ENCODE measurements at places on chromosomes 6 and 20.

- DNase-seq, result no peak
- H3K36me3 ChIP-seq, result no peaks in the 10 kb centered on the region
- no peak overlapping the region for H3K4me3 ChIP-seq
- no peaks in the 10 kb centered on the region for H3K27me3 ChIP-seq
- H3K27ac ChIP-seq, result no peak overlapping the region
- H3K4me1 ChIP-seq, result peaks cover 2% of the 10 kb centered on the region
These were observed 137.5 kb downstream of the BTBD3 start for GRCh38 chr20:12055161-12055560.

GRCh38 chr6:125300992-125301434 is 754 bp downstream of the HDDC2 start:
- H3K4me3 ChIP-seq, result peak overlapping the region; percentile 93
- peak overlapping the region; percentile 90 for H3K27ac ChIP-seq
- no peak for DNase-seq

GRCh38 chr6:79543411-79543810 is 6.2 kb upstream of the LCA5 start:
- no peak for DNase-seq
- no peaks in the 10 kb centered on the region for H3K36me3 ChIP-seq
- H3K27ac ChIP-seq, result no peak overlapping the region
- H3K4me3 ChIP-seq, result no peak overlapping the region
- H3K27me3 ChIP-seq, result peaks cover 4% of the 10 kb centered on the region

GRCh38 chr6:154410619-154411072 is 54.0 kb upstream of the IPCEF1 start:
- H3K27ac ChIP-seq, result peak overlapping the region; percentile 70
- H3K4me3 ChIP-seq, result no peak overlapping the region
- peaks cover 18% of the 10 kb centered on the region for H3K4me1 ChIP-seq
- no peaks in the 10 kb centered on the region for H3K27me3 ChIP-seq

GRCh38 chr6:5260111-5260620 is 584 bp downstream of the LYRM4 start:
- peak overlapping the region; percentile 98 for H3K4me3 ChIP-seq
- H3K4me1 ChIP-seq, result peaks cover 36% of the 10 kb centered on the region

GRCh38 chr6:35703554-35703953 is 14.8 kb upstream of the FKBP5 start:
- no peak for DNase-seq
- peaks cover 9% of the 10 kb centered on the region for H3K4me1 ChIP-seq
- H3K4me3 ChIP-seq, result no peak overlapping the region
- H3K27ac ChIP-seq, result no peak overlapping the region
- H3K27me3 ChIP-seq, result no peaks in the 10 kb centered on the region
- peaks cover 7% of the 10 kb centered on the region for H3K36me3 ChIP-seq

GRCh38 chr6:30100585-30101443 is 12.1 kb downstream of the TRIM31 start:
- peaks cover 66% of the 10 kb centered on the region for H3K27me3 ChIP-seq
- peaks cover 28% of the 10 kb centered on the region for H3K4me1 ChIP-seq
- DNase-seq, result no peak
- peaks cover 4% of the 10 kb centered on the region for H3K36me3 ChIP-seq
- H3K27ac ChIP-seq, result no peak overlapping the region
- H3K4me3 ChIP-seq, result peak overlapping the region; percentile 67

DNA sequence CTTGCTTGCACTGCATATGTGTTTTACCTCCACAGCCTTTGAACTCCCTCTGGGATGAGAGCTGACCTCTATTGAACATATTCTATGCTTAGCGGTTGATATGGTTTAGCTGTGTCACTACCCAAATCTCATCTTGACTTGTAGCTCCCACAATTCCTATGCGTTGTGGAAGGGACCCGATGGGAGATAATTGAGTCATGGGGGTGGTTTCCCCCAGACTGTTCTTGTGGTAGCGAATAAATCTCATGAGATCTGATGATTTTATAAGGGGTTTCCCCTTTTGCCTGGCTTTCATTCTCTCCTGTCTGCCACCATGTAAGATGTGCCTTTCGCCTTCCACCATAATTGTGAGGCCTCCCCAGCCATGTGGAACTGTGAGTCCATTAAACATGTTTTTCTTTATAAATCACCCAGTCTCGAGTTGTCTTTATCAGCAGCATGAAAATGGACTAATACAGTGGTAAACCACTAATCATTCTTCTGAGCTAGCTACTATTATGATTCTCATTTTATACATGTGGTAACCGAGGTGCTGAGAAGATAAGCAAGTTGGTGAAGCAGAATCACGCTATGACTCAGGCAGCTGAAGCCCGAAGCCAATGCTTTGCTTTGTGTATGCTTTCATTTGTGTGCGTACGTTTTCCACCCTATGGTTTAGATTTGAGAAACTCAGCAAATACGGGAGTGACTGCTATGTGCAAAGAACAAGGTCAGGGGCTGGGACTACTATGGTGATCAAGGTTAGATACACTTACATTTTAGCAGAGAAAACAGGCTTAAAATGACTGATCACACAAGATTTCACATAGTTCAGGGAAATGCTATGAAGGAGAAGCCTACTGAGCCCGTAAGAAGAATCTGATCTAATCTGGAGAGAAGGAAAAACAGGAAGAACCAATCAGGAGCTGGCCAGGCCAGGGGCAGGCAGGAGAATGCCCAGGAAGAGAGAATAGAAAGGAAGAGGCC is 363.5 kb downstream of the ESR1 start:
- H3K4me1 ChIP-seq, result peaks cover 27% of the 10 kb centered on the region
- peaks cover 51% of the 10 kb centered on the region for H3K36me3 ChIP-seq
- peak overlapping the region; percentile 38 for H3K4me3 ChIP-seq
- H3K27me3 ChIP-seq, result no peaks in the 10 kb centered on the region
- peak; percentile 68 for DNase-seq
- peak overlapping the region; percentile 93 for H3K27ac ChIP-seq

DNA sequence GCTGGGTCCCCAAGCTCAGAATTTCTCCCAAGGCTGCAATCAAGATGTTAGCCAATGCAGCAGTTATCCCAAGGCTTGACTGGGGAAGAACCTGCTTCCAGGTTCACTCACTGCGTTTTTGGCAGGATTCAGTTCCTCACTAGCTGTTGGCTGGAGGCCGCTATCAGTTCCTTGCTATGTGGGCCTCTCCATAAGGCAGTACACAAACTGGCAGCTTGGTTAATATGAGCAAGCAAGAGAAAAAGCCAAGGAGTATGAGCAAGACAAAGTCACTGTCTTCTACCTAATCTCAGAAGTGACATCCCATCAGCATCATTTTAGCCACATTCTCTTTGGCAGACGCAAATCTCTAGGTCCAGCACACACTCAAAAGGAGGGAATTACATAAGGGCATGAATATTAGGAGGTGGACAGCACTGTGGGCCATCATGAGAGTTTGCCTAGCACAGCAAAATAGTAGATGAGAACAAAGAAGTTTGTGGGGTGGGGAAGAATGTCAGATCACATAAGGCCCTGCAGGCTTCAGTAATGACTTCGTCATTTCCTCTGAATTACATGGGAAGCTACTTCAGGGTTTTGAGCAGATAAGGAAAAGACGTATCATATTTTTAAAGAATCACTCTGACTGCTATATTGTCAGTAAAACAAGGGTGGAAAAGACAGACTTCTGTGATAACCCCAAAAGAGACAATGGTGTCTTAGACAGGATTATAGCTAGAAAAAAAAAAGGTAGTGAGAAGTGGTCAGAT is 25.5 kb downstream of the LMBRD1 start:
- DNase-seq, result no peak
- peaks cover 41% of the 10 kb centered on the region for H3K36me3 ChIP-seq
- no peak overlapping the region for H3K4me3 ChIP-seq
- peaks cover 31% of the 10 kb centered on the region for H3K4me1 ChIP-seq
- no peaks in the 10 kb centered on the region for H3K27me3 ChIP-seq

DNA sequence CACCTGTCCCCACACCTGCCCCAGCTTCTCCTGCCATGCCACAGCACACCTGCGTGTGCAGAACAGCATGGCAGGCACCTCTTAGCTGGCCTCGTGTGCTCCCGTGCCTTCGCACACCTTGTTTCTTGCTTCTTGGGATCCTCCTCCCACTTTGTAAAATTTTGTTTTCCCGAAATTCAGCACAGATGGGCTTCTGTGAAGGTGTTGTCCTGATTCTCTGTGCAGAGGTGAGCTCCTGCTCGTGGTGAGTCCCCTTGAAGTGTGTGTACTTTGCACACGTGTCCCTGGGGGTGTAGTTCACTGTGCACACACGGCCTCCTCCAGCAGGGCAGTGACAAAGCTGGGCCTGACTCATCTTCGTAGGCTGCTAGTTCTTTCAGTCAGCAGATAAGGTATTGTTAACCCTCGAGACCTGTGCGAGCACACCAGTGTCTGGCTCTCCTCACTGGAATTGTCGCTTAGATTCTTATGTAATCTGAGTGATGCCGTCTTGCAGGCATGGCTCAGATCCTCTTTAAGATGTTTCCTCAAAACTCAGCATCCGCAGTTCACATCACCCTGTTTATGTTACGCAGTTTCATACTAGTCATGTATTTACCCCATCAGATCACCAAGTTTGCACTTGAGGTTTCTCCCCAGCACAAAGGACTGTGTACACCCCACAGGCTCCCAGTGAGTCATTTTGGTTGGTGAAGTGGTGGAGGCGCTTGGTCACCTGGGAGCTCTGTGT is 77.7 kb downstream of the CDYL start:
- H3K36me3 ChIP-seq, result no peaks in the 10 kb centered on the region
- H3K4me1 ChIP-seq, result peaks cover 26% of the 10 kb centered on the region
- DNase-seq, result no peak
- H3K27ac ChIP-seq, result no peak overlapping the region
- H3K4me3 ChIP-seq, result no peak overlapping the region
- no peaks in the 10 kb centered on the region for H3K27me3 ChIP-seq

DNA sequence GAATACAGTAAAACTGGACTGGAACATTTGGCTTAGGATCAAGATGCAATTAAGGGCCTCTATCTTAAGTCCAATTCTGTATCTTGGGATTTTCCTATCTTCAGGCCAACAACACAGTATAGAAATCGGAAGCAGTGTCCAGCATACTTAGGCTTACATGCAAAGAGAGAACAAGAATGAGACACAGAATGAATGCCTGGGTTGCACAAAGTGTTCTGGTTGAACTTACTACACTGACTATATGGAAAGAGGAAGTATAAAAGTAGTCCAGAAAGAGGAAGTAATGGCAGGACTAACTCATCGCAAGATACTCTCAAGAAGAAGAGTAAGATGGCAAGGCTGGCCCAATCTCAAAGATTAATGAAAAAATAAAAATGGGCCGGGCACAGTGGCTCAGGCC is 87.6 kb downstream of the BTBD9 start:
- no peak for DNase-seq
- no peak overlapping the region for H3K27ac ChIP-seq
- H3K4me1 ChIP-seq, result no peaks in the 10 kb centered on the region
- no peaks in the 10 kb centered on the region for H3K27me3 ChIP-seq
- H3K4me3 ChIP-seq, result no peak overlapping the region

GRCh38 chr6:34646714-34647113 is 49.9 kb downstream of the ILRUN start:
- H3K27ac ChIP-seq, result peak overlapping the region; percentile 2
- peaks cover 17% of the 10 kb centered on the region for H3K4me1 ChIP-seq
- H3K36me3 ChIP-seq, result peaks cover 61% of the 10 kb centered on the region
- no peaks in the 10 kb centered on the region for H3K27me3 ChIP-seq
- DNase-seq, result no peak

- H3K4me1 ChIP-seq, result no peaks in the 10 kb centered on the region
- no peak for DNase-seq
- H3K27me3 ChIP-seq, result no peaks in the 10 kb centered on the region
- H3K4me3 ChIP-seq, result no peak overlapping the region
These were observed 601.9 kb downstream of the HTR1B start for GRCh38 chr6:76861403-76861802.

- H3K27ac ChIP-seq, result no peak overlapping the region
- no peaks in the 10 kb centered on the region for H3K4me1 ChIP-seq
- H3K4me3 ChIP-seq, result no peak overlapping the region
- DNase-seq, result no peak
- no peaks in the 10 kb centered on the region for H3K36me3 ChIP-seq
These were observed 121.5 kb downstream of the PACRG start for GRCh38 chr6:162849269-162849668.

DNA sequence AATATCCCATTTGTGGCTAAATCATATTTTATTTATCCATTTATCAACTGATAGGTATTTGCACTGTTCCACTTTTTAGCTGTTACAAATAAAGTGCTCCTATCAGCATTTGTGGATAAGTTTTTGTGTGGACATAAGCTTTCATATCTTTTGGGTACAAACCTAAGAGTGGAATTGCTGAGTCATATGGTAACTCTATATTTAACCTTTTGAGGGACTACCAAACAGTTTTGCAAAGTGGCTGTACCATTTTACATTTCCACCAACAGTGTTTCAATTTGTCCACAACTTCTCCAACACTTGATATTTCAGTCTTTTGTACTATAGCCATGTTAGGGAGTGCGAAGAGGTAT is 23.6 kb upstream of the ECHDC1 start:
- no peaks in the 10 kb centered on the region for H3K36me3 ChIP-seq
- H3K27me3 ChIP-seq, result peaks cover 4% of the 10 kb centered on the region
- H3K27ac ChIP-seq, result no peak overlapping the region
- no peak overlapping the region for H3K4me3 ChIP-seq
- no peak for DNase-seq
- H3K4me1 ChIP-seq, result peaks cover 2% of the 10 kb centered on the region

- H3K36me3 ChIP-seq, result peaks cover 72% of the 10 kb centered on the region
- H3K27ac ChIP-seq, result no peak overlapping the region
- no peaks in the 10 kb centered on the region for H3K27me3 ChIP-seq
- no peak for DNase-seq
- H3K4me1 ChIP-seq, result peaks cover 22% of the 10 kb centered on the region
These were observed 27.8 kb downstream of the LRRN4 start for GRCh38 chr20:6026051-6026450.

Data from activated T-helper 2 cell treated with anti-CD3 and anti-CD28 coated beads, Interferon-gamma antibody, Interleukin-2, Interleukin-4, amounts not matched to agents 10 μg/mL and 5 μg/mL and 100 μg/mL, durations not matched to agents 14 hours and 24 hours and 36 hours (primary cell).